ENCODE measurements at places on chromosomes 2 and 18. TPM values are rescaled to one million over a fixed set of nuclear protein-coding genes. Genes with fewer than 3 reads are reported as not detected.

Gene PLEKHA3
- 16.8 TPM for polyA plus RNA-seq

Gene HDHD2
- polyA plus RNA-seq: 61.3 TPM

Gene TUBA4A
- polyA plus RNA-seq: not detected

Gene SERPINB3
- polyA plus RNA-seq: not detected

Gene SERPINB13
- polyA plus RNA-seq: not detected

Gene KLHL30
- not detected for polyA plus RNA-seq

All from neural cell (in vitro differentiated cells).